Activated naive CD8-positive, alpha-beta T cell treated with anti-CD3 and anti-CD28 coated beads, Interleukin-2, amount 10 ng/mL, durations not matched to agents 7 days and 5 days (primary cell): ENCODE measurements at places on chromosomes 4 and X. TPM values are rescaled to one million over a fixed set of nuclear protein-coding genes. Genes with fewer than 3 reads are reported as not detected.
A peak's percentile ranks its signal among the peaks of the same experiment; 100 is the strongest.

DNA sequence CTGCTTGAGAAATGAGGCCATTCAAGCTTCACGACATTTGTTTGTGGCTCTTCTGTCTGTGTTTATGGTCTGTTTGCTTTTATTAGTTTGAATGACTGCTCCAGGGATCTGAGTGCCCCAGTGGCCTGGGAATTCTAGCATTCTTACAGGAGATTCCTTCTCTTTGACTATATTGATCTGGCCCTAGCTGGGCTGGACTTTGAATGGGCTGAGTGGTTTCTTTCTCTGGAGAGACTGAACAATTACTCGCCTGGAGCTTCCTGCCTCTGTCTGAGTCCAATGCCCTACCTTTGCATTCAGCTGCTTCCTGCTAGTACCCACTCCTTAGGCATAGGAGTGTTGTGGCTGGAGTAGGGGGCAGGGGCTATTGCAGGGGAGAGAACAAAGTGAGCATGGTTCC lies 51.2 kb upstream of the EDA start:
- H3K4me1 ChIP-seq: no peaks in the 10 kb centered on the region
- no peaks in the 10 kb centered on the region for H3K27me3 ChIP-seq
- DNase-seq: no peak
- H3K4me3 ChIP-seq: no peak overlapping the region
- H3K36me3 ChIP-seq: no peaks in the 10 kb centered on the region

DNA sequence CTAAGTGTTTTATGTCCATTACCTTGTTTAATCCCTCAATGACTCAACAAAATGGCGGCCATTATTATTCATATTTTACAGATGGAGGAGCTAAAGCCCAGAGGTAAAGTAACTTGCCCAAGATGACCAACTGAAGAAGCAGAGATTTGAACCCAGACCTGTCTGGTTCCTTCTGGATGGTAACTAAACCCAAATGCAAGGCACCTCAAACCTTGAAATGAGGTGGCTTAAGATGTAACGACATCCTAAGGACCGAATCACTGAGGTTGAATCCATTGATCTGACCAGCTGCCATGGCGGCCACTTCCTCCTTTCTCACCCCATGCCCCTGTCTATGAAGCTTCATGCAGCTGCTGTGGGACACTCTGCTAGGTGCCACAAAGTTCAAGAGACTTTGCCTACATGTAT lies 932 bp downstream of the TLR10 start:
- peaks cover 2% of the 10 kb centered on the region for H3K27me3 ChIP-seq
- no peak overlapping the region for H3K27ac ChIP-seq
- peaks cover 2% of the 10 kb centered on the region for H3K36me3 ChIP-seq
- no peak overlapping the region for H3K4me3 ChIP-seq
- peaks cover 4% of the 10 kb centered on the region for H3K4me1 ChIP-seq

DNA sequence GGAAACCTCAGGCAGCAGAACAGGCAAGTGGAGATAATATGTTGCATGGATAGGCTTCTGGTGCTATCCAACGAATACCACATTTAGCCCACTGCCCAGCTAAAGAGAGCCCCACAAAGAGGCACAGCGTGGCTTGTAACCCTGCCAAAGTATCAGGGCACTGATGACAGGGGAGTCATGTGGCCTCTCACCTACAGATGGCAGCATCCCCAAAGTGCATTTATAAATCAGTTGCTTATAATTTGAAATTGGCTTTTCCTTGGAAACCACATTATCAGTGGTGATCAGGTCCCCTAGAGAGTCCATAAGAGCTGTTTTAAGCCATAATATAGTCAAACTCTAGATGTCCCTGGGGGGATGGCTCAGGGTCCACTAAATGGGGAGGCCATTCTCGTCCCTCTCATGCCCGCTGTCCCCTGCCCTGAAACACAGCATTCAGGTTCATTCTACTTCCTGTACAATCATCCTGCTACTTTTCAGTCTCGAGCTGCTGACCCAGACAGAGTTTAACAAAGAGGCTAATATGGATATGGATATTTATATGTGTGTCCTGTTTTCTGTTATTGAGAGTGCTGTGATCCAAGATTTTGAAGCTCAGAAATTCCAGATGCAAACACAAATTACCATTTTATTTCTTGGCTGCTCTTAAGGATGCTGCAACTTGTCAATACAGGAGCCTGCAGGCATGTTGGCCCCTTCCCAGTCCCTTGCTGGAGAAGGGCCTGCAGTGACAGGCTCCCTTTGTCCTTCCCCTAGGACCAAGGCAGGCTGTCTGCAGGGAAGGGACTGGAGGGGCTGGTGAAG lies 28.5 kb downstream of the SRPX start:
- H3K36me3 ChIP-seq: no peaks in the 10 kb centered on the region
- peaks cover 7% of the 10 kb centered on the region for H3K27me3 ChIP-seq
- H3K4me1 ChIP-seq: no peaks in the 10 kb centered on the region
- no peak for DNase-seq

DNA sequence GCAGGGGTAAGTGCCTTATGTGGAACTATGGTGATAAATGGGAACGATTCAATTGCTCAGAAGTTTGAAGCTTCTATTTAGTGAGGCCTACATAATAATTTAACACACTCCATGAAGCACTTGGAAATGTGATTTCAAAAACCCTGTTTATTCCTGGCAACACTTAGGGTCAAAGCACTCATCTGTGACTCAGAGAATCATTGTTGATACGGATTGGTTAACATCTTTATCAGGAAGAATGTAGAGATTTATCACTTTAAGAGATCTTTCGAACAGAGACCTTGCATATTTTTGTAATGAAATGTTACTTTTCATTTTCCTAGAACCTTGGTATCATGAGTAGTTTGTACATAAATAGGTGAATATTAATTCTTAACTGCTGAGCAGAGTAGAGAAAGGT lies 269.1 kb upstream of the SLIT2 start:
- H3K27ac ChIP-seq: no peak overlapping the region
- H3K4me1 ChIP-seq: no peaks in the 10 kb centered on the region
- H3K36me3 ChIP-seq: no peaks in the 10 kb centered on the region
- no peak for DNase-seq

- H3K27ac ChIP-seq: no peak overlapping the region
- H3K4me3 ChIP-seq: no peak overlapping the region
- H3K4me1 ChIP-seq: peaks cover 5% of the 10 kb centered on the region
- peaks cover 17% of the 10 kb centered on the region for H3K27me3 ChIP-seq
Measured at GRCh38 chrX:50818986-50819385, 5.0 kb upstream of the SHROOM4 start.

GRCh38 chr4:174989791-174990190 lies 71.6 kb downstream of the ADAM29 start:
- H3K4me1 ChIP-seq: no peaks in the 10 kb centered on the region
- no peak for DNase-seq
- H3K27me3 ChIP-seq: no peaks in the 10 kb centered on the region
- no peak overlapping the region for H3K27ac ChIP-seq
- no peak overlapping the region for H3K4me3 ChIP-seq
- H3K36me3 ChIP-seq: no peaks in the 10 kb centered on the region

GRCh38 chr4:824461-825062 lies 1.4 kb downstream of the CPLX1 start:
- no peak for DNase-seq
- peaks cover 46% of the 10 kb centered on the region for H3K27me3 ChIP-seq
- no peaks in the 10 kb centered on the region for H3K36me3 ChIP-seq
- H3K4me3 ChIP-seq: no peak overlapping the region
- no peak overlapping the region for H3K27ac ChIP-seq
- H3K4me1 ChIP-seq: peaks cover 2% of the 10 kb centered on the region

DNA sequence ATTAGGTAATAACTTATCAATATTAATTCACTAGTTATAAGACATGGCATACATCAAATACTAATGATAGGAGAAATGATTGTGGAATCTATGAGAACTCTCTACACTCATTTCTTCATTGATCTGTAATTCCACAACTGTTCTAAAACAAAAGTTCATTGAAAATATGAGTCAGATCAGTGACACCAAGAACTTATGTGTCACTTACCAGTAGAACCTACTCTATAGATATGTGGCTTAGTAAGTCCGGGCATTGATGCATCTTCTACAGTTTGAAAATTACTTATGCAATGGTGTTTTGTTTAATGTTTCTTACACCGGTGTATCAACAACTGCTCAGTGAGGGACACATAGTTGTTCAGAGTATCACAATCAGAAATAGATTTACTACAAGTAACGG lies 520.3 kb downstream of the ARAP2 start:
- no peaks in the 10 kb centered on the region for H3K36me3 ChIP-seq
- H3K4me1 ChIP-seq: no peaks in the 10 kb centered on the region
- DNase-seq: no peak
- no peak overlapping the region for H3K4me3 ChIP-seq
- no peaks in the 10 kb centered on the region for H3K27me3 ChIP-seq

NR3C2 gene
- total RNA-seq: 24.4 TPM

- H3K4me3 ChIP-seq: no peak overlapping the region
- no peaks in the 10 kb centered on the region for H3K27me3 ChIP-seq
- peaks cover 1% of the 10 kb centered on the region for H3K4me1 ChIP-seq
Measured at GRCh38 chr4:115279330-115279729, 165.9 kb upstream of the NDST4 start.

DNA sequence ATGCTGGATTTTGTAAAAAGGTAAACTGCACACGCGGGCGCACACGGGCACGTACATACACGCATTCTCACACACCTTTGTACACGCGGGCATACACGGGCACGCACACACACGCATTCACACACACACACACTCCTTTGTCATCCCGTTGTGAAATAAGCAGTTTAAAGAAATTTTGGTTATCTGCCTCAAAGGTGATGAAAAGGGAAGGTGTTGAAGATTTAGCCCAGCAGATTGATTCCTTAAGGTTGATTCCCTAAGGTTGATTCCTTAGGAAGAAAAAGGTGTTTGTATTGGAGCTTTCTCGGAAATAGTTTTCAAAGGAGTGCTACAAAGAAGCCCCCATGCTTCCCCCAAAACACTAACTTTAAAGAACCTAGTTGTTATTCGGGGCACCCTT lies 693 bp downstream of the ATP10D start:
- no peak for DNase-seq
- peaks cover 22% of the 10 kb centered on the region for H3K4me1 ChIP-seq
- peak overlapping the region; percentile 99 for H3K4me3 ChIP-seq
- H3K27ac ChIP-seq: peak overlapping the region; percentile 95
- no peaks in the 10 kb centered on the region for H3K27me3 ChIP-seq

SPANXN2 gene
- not detected for total RNA-seq

GRCh38 chr4:31324814-31325213 lies 604.6 kb downstream of the PCDH7 start:
- no peak overlapping the region for H3K4me3 ChIP-seq
- DNase-seq: no peak
- no peaks in the 10 kb centered on the region for H3K36me3 ChIP-seq
- no peaks in the 10 kb centered on the region for H3K4me1 ChIP-seq

- peaks cover 11% of the 10 kb centered on the region for H3K27me3 ChIP-seq
- DNase-seq: no peak
- H3K4me3 ChIP-seq: no peak overlapping the region
- no peaks in the 10 kb centered on the region for H3K36me3 ChIP-seq
- no peaks in the 10 kb centered on the region for H3K4me1 ChIP-seq
- H3K27ac ChIP-seq: no peak overlapping the region
Measured at GRCh38 chr4:154014407-154015321, 225.8 kb upstream of the SFRP2 start.

SORCS2 gene
- not detected for total RNA-seq

DNA sequence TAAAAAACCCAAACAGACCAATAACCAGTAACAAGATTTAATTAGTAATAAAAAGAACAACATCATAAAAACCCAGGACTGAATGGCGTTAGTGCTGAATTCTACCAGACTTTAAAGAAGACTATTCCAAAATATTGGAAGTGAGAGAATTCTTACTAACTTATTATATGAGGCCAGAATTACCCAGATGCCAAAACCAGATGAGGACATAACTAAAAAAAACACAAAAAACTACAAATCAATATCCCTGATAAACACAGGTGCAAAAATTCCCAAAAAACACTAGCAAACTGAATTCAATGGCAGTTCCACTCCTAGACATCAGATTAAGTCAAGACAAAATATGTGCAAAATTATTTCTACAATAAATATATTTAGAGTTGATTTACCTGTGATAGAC lies 400.1 kb upstream of the PABPC4L start:
- no peaks in the 10 kb centered on the region for H3K36me3 ChIP-seq
- no peaks in the 10 kb centered on the region for H3K27me3 ChIP-seq
- DNase-seq: no peak
- no peaks in the 10 kb centered on the region for H3K4me1 ChIP-seq
- H3K4me3 ChIP-seq: no peak overlapping the region

DNA sequence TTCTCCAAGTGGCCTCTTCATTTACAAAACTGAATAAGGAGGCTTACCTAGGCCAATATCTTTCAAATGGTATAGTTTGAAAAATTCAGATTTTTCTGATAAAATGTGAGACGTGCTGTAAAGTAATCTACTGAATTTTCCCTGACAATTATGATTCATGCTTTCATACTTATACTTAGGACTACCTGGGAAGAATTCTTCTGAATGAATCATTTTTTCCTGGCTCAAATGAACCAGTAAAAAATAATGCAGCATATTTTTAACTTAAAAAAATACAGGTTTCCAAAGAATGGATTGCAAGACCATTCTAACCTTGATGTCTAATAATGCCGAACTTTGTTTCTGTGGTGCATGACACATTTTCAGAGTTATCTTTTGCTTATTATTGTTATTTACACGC lies 375.4 kb downstream of the ZNF674 start:
- H3K36me3 ChIP-seq: no peaks in the 10 kb centered on the region
- H3K27me3 ChIP-seq: no peaks in the 10 kb centered on the region
- no peak overlapping the region for H3K27ac ChIP-seq
- H3K4me3 ChIP-seq: no peak overlapping the region

GRCh38 chrX:12390301-12390700 lies 252.0 kb downstream of the FRMPD4 start:
- no peak overlapping the region for H3K27ac ChIP-seq
- DNase-seq: no peak
- no peaks in the 10 kb centered on the region for H3K36me3 ChIP-seq
- H3K4me3 ChIP-seq: no peak overlapping the region
- H3K27me3 ChIP-seq: no peaks in the 10 kb centered on the region
- no peaks in the 10 kb centered on the region for H3K4me1 ChIP-seq

TENM3 gene
- not detected for total RNA-seq

MUC7 gene
- total RNA-seq: not detected

DNA sequence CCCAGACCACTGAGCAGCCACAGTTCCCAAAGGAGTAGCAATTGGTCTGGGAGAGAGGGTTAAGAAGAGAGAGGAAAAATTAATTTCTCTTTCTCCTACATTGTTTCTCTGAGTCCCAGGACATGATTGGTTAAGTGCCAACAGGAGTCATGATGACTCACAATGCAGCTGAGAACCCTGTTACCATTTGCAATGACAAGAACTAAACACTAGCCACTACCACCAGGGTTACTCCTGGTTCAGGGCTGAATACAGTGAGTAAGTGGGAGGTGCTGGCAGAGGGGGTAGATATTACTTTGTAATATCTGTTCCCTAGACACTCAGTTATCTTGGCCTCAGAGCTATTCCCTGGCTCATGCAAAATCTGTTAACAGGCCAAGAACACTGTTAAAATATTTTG lies 18.0 kb downstream of the ETDC start:
- no peak for DNase-seq
- peaks cover 2% of the 10 kb centered on the region for H3K4me1 ChIP-seq
- no peak overlapping the region for H3K27ac ChIP-seq

NRK gene
- total RNA-seq: not detected

GRCh38 chr4:154984148-154984547 lies 203.1 kb downstream of the RBM46 start:
- H3K27me3 ChIP-seq: peaks cover 6% of the 10 kb centered on the region
- DNase-seq: no peak
- no peak overlapping the region for H3K4me3 ChIP-seq
- H3K27ac ChIP-seq: no peak overlapping the region
- no peaks in the 10 kb centered on the region for H3K36me3 ChIP-seq
- H3K4me1 ChIP-seq: no peaks in the 10 kb centered on the region
